Stimulated activated CD4-positive, alpha-beta T cell treated with anti-CD3 and anti-CD28 coated beads, Interleukin-4, amount 100 ng/mL, for 1 hour (primary cell): ENCODE measurements at places on chromosomes 2 and 18.

DNA sequence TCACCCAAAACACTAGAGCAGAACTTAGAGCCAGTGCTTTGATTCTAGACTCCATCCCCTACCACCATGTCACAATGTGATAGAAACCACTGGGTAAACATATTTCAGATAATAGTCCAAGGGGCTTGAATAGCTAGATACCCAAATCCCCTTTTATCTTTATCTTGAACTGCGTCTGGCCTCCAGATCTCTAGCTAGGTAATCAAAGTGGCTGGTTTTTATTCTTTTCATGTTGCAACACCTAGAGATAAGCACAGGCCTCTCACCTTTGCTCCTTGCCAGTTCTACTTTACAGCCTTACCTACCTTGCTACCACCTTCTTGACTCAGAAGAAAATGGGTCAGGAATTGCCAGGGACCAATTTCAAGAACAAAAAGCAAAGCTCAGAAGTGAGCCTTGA lies 171.2 kb downstream of the C1D start:
- DNase-seq = no peak

DNA sequence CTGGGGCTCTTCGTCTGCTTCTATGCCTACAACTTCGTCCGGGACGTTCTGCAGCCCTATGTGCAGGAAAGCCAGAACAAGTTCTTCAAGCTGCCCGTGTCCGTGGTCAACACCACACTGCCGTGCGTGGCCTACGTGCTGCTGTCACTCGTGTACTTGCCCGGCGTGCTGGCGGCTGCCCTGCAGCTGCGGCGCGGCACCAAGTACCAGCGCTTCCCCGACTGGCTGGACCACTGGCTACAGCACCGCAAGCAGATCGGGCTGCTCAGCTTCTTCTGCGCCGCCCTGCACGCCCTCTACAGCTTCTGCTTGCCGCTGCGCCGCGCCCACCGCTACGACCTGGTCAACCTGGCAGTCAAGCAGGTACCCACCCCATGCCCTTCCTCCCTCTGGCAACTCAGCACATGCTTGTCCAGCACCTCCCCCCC lies 24.2 kb downstream of the STEAP3 start:
- DNase-seq = no peak

DNA sequence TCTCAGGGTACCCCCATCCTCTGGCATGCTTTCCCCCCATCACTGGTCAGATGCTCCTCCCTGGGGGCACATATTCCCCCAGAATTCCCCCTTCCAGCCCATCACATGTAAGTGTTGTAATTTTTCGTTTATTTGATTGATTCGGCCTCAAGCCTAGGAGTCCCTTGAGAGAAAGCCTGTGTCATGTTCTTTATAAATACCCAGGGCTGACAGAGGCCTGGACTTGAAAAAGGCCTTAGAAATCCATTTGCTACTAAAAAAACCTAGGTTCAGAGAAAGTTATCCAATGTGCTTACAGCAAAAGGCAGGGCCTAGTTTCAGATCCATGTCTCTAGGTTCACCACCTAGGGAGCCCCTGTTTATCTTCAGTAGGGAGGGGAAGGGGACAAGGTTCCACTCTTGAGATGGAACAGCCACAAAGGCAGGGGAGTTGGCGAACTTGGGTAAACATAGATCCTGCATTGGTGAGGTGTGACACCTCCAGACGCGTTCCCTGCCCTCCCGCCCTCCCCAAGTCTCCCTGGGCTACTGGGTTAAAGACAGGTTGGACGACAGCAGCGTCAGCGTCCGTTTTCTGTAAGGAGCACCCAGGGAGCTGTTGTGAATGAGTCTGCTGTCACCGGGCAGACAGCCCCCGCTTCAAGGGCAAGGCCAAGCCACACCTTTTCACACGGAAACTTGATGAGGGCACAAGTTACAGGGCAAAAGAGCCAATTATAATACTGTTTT lies 147.8 kb downstream of the EN1 start:
- no peak for DNase-seq

GRCh38 chr2:10794876-10795275 lies 17.7 kb downstream of the PDIA6 start:
- no peak for DNase-seq

DNA sequence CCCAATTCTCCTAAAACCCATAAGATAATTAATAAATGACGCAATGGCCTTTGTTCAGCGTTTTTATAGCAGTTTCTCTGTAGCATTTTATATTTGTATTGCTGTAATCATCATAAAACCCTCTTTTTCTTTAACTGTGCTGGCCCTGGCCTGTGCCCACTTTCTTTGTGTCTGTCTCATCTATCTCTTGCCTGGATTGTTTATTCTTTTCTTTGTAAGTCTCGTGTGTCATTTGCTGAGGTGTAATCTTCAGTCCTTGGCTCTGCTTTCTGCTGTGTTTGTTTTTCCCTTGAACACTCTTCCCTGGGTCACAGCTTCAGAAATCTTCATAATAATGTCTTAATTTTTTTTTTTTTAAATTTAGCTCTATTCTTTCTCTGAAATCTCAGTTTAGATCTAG lies 525.8 kb upstream of the LINC00305 start:
- DNase-seq = no peak

- DNase-seq = no peak
These were observed 77.6 kb downstream of the SPRED2 start for GRCh38 chr2:65354773-65355172.

DNA sequence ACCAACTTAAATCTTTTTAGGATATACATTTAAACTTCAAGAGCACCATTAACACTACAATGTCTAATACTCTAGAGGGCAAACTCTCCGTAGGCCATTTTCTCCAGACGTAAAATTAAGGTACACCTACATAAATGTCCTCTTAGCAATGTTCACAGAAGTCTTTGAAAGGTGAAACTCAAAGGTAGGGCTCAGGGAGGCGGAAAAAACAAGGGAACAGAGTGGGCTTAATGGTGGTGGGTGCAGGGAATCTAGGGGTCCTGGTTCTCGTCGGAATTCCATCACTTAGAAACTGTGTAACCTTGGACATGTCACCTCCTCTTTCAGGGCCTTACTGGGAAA lies 668 bp downstream of the NFU1 start:
- DNase-seq = no peak

- no peak for DNase-seq
These were observed 443.0 kb upstream of the RGPD4 start for GRCh38 chr2:107383691-107384090.

- DNase-seq = no peak
These were observed 34.1 kb upstream of the LCLAT1 start for GRCh38 chr2:30412684-30413570.

DNA sequence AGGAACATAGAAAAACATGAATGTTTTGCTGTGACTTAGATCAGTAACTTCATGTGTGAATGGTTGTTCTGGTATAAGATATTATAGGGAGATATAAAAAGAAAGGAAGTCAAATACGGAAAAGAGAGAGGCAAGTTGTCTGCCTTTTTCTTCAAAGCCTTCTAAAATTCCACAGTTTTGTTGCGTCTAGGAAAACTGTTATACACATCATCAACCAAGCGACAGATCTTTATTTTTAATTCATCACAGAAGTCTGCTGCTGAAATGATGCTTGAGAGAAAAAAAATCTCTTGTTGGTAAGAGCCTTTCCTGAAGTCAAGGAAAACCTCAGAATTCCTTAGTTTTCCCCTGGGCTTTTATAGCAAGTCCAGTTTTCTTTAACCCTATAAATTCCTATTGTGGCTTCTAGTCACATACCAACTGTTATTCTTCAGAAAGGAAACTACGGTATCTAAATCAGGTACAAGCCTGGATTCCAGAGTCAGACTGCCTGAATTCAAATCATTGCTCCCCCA lies 36.3 kb upstream of the TANC1 start:
- DNase-seq = no peak

DNA sequence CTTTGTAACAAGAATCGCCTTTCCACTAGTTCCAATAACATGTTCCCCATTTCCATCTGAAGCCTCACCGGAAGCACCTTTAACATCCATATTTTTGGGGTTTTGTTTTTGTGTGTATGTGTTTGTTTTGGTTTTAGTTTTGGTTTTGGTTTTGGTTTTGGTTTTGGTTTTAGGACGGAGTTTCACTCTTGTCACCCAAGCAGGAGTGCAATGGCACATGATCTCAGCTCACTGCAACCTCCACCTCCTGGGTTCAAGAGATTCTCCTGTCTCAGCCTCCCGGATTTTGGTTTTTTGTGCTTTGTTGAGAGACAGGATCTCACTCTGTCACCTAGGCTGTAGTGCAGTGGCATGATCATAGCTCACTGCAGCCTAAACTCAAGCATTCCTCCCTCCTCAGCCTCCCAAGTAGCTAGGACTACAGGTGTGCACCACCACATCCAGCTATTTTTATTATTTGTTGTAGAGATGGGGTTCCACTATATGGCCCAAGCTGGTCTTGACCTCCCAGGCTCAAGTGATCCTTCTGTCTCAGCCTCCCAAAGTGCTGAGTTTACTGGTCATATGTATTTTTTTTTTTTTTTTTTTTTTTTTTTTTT lies 36.3 kb downstream of the TGOLN2 start:
- DNase-seq = no peak

DNA sequence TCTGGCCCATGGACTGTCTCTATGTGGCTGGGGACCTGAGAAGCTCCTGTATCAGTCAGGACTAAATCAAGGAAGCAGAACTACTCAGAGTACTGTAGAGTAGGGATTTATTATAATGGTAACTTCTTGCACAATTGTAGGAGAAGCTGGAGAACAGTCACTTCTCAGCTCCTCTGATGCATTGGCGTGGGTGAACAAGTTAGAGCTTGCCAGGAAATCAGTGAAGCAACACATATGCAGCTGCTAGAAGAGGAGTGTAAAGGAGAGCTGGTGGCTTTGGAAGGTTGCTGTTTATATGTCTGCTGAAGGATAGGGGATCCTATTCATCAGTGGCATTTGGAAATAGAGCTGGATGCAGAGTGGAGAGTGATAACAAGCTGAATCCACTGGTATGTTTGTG lies 215.5 kb upstream of the CWC22 start:
- DNase-seq = no peak

DNA sequence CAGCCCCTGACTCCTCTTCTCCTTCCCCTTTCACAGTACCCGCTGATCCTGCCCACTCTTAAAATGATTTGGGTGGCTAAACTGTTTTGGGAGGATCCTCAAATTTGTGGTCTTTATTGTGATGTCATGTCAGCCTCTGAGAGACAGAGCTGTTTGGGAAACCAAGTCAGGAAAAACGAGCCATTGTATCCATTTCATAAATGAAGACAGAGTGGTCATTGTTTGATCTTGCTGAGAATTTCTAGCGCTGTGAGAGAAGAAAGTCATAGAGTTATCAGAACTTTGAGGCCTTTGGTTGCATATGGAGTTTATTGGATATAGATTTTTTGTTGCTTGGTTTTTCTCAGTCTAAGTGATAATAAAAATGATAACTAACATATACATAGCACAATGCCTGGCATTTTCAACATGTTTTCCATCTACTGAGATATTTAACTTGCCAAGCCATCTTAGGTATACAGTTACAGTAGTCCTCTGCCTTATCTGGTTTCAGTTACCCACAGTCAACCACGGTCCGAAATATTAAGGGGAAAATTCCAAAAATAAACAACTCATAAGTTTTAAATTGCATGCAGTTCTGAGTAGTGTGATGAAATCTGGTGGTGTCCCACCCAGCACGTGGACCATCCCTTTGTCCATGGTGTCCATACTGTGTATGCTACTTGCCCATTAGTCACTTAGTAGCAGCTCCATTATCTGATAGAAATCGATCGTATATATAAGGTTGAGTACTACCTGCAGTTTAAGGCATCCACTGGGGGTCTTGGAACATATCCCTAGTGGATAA lies 105.0 kb upstream of the RASGRP3 start:
- DNase-seq = no peak

DNA sequence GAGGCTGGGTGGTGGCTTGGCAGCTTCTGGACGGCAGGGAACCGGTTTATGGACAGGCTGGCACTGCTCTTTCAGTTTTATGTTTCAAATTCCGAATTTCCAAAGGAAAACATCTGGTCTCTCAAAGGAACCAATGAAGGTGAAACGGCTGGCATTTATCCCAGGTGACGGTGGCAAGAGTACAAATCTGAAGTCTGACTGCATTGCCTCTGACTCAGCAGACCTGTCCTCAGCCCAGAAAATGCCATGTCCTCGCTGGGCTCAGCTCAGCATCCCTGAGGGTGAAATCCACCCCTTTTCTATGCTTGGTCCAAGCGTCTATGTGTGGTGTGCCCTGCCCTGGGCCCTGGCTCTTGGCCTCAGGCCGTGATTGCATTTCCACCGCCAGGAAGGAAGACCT lies 38.1 kb downstream of the NAPG start:
- DNase-seq = no peak

- no peak for DNase-seq
These were observed 68.0 kb downstream of the RBMS1 start for GRCh38 chr2:160425434-160426151.

- DNase-seq = no peak
These were observed 53.2 kb downstream of the CSRNP3 start for GRCh38 chr2:165522719-165523118.

DNA sequence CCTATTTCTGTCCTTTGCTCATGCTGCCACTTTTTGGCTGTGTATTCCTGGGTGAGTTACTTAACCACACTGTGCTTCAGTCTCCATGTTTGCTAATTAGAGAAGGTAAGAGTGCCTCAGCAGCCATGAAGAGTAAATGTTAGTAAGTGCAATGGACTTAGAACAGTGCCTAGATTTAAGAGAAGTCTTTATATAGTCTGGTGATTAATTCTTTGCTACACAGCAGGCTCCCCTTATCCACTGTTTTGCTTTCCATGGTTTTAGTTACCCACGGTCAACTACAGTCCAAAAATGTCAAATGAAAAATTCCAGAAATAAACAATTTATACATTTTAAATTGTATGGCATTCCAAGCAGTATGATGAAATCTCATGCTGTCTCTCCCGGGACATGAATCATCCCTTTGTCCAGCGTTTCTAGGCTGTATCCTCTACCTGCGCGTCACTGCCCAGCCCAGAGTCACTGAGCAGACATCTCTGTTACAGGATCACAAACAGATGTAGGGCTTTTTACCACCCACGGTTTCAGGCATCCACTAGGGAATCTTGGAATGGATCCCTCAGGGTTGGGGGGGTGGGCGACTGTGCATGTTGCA lies 91.0 kb downstream of the CTIF start:
- no peak for DNase-seq

- no peak for DNase-seq
These were observed 17.2 kb upstream of the ELAC1 start for GRCh38 chr18:50950626-50951025.

GRCh38 chr18:49090901-49091300 lies 140.1 kb upstream of the SMAD7 start:
- DNase-seq = no peak

GRCh38 chr18:13007248-13007560 lies 16.0 kb downstream of the CEP192 start:
- no peak for DNase-seq
